ENCODE measurements at places on chromosomes 1 and 21.

- DNase-seq = no peak
Observed at GRCh38 chr1:5691795-5692509, 300.3 kb downstream of the NPHP4 start.

DNA sequence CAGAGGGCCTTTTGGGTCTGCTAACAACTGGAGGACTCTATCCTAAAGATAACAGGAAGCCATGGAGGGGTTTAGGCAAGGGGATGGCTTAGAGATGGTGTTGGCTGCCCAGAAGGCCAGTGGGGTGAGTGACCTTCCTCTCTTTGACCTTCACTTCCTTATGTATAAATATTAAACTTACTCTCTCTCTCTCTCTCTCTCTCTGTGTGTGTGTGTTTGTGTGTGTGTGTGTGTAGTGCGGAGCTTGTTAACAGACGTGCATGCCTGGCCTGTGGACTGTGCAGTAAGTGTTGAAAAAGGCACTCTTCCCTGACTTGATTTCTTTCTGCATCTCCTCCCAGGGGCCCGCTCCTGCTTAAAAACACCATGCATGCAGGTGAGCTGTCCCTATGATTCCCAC is 10.0 kb downstream of the MROH7 start:
- DNase-seq = no peak

- DNase-seq = no peak
Observed at GRCh38 chr1:24317956-24318614, 1.1 kb upstream of the GRHL3 start.

DNA sequence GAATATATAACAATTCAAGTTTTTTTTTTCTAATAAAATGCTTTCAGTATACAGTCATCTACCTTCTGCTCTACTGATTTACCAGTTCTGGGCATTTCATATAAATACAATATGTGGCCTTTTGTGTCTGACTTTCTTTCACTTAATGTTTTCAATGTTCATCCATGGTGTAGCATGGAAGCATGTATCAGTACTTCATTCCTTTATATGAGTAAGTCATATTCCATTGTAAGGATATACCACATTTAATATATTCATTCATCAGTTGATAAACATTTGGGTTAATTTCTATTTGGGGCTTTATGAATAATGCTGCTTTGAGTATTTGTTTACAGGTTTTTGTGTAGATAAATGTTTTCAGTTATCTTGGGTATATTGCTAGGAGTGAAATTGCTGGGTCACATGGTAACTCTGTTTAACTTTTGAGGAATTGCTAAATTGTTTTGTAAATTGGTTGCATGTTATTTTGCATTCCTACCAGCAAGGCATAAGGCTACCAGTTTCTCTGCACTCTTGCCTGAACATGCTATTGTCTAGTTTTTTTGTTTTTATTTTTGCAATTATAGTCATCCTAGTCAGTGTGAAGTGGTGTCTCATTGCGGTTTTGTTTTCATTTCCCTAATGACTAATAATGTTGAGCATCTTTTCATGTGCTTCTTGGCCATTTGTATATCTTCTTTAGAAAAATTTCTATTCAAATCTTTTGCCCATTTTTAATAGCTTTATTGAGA is 206.1 kb downstream of the TM2D1 start:
- peak; percentile 44 for DNase-seq

DNA sequence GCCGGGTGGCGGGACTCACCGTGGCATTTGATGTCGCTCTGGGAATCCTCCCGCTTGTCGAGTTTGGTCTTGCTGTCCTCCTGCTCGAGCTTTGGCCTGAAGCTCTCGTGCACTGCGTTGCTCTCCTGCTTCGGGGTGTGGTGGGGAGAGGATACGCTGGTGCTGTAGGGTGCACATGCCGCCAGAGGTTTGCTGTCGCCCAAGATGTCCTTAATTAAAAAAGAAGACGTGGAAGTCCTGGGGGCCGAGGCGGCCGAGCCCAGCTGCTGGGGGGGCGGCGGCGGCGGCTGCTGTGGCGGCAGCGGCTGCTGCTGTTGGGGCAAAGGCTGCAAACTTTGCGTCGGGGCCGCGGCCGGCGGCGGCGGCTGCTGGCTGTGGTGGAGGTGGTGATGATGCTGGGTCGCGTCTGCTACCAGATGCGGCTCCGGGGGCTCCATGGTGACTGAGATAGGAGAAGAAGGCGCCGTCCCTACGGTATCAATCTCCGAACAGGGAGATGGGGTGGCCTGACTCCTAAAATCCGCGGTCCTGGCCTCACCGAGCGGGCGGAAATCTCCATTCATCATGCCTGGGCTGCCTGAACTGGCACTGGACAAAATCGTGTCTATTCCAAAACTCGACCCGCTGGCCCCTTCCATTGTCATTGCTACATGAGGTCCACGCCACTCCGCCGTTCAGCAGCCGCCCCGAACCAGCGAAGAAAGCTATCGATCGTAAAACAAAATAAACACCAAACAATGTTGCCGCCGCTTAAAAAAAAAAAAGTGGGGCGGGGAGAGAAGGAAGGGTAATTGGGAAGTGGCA is at the start of gene BARHL2:
Gene BARHL2, minus strand, starts transcription at position 751 of the 804 bp plus-strand sequence. Its CDS starts 107 bp downstream, at position 644.
- no peak for DNase-seq

DNA sequence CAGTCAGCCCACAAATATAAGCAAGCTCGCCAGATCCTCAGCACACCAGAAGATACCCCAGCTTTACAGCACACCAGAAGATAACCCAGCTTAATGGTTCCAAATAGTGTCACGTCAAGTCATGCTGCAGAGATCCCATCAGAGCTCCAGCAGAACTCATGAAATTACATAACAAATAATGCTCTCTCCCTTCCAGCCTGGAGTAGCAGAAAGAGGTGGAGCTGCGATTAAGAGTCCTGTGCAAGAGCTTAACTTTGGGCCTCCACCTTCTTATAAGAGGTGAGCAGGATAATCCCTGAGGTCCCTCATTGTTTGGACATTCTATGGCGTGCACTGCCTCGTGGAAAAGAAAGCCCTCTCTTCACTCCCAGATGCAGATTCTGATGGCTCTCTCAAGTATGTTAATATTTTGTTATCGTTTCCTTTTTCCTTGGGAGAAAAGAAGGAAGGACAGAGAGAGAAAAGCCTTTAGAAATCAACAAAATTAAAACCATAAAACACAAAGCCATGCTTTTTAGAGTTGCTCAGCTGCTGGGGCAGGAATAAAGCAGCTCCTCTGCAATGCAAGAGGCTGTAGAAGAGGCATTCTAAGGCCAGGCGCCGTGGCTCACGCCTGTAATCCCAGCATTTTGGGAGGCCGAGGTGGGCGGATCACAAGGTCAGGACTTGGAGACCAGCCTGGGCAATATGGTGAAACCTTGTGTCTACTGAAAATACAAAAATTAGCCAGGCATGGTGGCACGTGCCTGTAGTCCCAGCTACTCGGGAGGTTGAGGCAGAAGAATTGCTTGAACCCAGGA is 59.1 kb downstream of the GLUL start:
- DNase-seq = no peak

GRCh38 chr1:19073311-19074186 is 117.1 kb upstream of the IFFO2 start:
- DNase-seq = no peak

DNA sequence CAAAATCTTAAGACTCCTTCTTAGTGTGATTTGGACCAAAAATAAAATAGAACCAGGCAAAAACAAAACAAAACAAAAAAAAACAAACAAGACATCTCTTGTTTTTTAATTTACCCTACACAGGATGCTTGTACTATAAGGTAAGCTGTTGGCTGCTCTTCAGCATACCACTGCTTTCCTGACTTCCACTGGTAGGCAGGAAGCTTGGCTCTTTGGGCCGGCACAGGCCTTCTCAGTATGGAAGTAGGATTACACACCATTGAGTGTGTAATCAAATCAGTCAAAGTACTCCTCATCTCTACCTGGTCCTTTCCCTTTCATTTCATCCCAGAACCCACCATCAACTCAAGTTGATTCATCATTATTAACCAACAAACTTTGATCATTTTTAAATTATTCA is 61.9 kb upstream of the RGS1 start:
- DNase-seq = no peak

- DNase-seq = no peak
Observed at GRCh38 chr1:208527156-208527555, 283.0 kb upstream of the PLXNA2 start.

- DNase-seq = no peak
Observed at GRCh38 chr1:206785182-206785765, 13.0 kb upstream of the IL10 start.

GRCh38 chr1:226176870-226177269 is 9.7 kb downstream of the ACBD3 start:
- DNase-seq = no peak

GRCh38 chr1:70033266-70033873 is 172.0 kb downstream of the LRRC40 start:
- no peak for DNase-seq

DNA sequence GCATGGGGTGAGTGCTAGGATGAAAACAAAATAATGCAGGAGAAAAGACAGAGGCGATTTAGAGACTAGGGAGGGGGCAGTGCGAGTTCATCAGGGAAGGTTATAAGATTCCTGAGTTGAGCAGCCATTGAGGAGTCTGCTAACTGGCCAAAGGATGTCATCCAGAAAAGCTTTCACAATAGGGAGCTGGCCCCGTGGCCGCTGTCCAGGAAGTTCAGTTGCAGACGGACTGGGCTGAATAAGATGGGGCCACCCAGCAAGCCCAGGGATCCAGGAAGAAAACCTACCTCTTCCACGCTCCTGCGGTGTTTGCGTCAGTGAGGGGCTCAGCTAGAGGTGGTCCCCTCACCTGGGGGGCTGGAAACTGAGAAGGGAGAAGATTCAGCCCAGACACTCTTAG is 4.0 kb upstream of the PKP1 start:
- no peak for DNase-seq

GRCh38 chr1:46168477-46168876 is 6.4 kb upstream of the TSPAN1 start:
- DNase-seq = no peak

GRCh38 chr1:178048426-178048825 is 45.5 kb upstream of the RASAL2 start:
- DNase-seq = no peak

DNA sequence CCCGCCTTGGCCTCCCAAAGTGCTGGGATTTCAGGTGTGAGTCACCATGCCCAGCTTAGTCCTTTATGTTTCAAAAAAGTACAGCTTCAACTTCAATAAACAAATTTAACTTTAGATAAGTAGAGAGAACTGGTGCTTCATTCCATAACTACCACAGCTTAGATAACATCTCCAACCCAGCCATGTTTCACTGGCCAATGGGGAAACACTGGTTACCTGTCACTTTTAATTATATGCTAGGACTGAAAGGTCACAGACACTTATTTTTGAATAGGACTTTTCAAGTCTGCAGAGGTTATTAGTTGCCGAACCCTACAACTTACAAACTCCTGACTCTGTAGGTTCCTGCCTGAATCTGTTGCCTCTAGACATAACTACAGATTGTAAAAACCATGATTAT is 56.5 kb upstream of the ST6GALNAC3 start:
- DNase-seq = no peak

DNA sequence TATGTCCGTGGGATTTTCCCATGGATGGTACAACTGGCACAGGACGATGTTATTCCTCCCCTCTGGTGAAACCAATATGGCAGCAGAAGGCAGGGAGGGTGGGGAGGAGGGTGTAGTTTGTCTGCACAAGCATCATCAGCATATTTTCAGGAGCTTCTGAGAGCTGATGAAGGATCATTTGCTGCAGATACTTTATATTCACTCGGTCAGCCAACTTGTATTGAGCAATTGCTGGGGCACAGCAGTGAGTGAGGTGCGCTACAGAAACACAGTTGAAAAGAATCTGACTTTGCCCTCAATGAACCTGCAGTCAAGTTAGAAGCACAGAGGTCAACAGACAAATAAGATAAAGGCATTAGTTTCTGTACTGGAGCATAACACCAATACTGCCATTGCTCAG is 13.0 kb downstream of the PKP1 start:
- no peak for DNase-seq

- DNase-seq = no peak
Observed at GRCh38 chr1:212121779-212122178, 86.2 kb downstream of the DTL start.

DNA sequence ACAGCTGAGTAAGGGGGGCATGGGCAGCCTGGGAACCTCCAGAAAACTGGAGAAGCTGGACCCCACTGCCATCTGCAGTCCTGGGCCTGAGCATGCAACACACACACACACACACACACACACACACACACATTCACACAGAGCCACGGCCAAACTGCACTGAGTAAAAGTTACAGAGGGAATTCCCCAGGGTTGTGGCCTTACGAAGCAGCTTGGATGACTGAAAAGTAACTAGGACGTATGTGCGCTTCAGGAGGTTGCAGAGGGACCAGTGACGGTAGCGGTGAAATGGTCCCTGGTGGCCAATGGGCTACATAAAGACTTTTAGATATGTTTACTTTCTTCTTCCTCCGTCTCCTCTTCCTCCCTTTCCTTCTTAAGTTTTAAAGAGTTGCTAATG is 232.5 kb upstream of the TMEM51 start:
- no peak for DNase-seq

DNA sequence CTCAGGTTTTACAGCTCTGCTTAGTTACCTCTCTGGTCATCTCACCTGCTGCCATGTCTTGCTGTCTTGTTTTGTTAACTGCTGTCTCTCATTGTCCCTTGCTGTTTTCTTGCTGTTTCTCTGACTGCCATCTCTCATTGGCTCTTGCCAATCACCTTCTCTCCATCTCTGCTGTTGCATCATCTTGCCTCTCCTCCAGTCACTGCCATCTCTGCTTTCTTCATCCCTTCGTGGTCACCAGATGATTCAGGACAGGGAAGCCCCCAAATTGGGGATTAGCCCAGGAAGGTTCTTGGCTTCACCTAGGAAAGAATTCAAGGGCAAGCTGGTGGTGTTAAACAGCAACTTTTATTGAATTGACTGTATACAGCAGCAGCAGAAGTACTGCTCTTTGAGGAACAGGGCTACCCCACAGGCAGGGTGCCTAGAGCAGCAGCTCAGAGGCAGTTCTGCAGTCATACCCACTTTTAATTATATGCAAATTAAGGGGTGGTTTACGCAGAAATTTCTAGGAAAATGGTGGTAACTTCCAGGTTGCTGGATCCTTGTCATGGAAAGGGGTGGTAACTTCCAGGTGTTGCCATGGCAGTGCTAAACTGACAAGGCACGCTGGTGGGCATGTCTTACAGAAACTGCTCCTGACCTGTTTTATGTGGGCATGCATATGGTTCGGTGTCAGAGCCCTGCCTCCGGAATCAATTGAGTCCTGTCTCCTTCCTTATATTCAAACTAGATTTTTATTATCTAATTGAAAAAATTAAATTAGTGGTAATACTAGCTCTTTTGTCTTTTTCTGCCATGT is 33.4 kb downstream of the SUCO start:
- peak; percentile 49 for DNase-seq

DNA sequence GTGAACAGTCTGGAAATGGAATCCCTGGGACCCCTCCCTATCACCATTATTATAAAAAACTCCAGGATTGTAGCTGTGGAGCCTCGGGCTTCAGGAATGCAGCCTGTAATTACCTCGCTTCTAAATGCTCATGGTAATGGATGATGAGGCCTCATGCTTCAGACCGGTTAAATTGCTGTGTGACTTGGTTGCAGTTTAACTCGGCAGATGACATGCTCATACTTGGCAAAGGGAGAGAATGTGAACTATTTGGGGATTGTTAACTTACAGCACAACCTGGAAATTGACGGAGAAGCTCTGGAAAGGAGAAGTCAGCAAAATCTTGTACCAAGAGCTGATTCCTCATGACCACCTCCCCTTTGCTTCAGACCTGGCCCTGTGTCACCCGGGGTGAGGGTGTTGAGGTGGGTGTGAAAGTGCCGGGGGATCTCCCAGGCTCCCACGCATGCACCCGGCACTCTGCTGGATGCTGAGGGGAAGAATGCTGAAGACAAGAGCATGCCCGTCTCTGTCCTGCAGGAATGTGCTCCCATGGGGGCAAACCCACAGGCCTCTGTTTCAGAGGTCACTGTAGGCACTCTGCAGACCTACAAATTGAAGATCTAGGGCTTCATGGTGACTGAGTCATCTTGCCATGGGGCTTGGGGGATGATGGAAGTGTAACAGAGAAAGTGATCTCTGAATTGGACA is 364.8 kb downstream of the RPS6KC1 start:
- no peak for DNase-seq

All from CD14-positive monocyte (primary cell).